ENCODE measurements at places on chromosomes 6 and 20. TPM values are rescaled to one million over a fixed set of nuclear protein-coding genes. Genes with fewer than 3 reads are reported as not detected.

DNA sequence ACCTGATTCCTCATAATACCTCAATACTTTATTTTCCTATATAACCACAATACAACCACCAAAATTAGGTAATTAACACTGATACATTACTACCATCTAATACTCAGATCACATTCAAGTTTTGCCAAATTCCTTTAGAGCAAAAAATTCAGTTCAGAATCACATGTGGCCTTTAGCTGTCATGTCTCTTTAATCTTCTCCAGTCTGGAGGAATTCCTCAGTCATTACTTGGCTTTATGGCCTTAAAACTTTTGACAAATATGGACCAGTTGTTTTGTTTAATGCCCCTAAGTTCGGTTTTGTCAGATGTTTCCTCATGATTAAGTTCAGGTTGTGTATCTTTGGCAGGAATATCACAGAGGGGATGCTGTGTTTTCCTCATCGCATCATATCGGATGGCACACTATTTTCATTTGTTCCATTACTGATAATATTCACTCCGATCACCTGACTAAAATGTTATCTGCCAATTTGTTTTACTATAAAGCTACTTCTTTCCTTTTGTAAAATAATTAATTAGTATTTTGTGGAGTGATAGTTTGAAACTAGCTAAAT, 51.2 kb upstream of the AKIRIN2 start:
- DNase-seq: no peak

DNA sequence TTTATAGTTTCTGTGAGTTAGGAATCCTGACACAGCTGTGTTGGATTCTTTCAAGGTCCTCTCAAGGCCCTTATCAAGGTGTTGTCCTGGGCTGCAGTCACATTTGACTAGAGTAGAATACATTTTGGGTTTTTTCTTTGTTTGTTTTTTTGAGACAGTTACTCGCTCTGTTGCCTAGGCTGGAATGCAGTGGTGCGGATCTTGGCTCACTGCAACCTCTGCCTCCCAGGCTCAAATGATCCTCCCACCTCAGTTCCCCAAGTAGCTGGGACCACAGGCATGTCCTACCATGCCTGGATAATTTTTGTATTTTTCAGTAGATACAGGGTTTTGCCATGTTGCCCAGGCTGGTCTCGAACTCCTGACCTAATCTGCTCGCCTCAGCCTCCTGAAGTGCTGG, 15.7 kb downstream of the NFYA start:
- DNase-seq: no peak

DNA sequence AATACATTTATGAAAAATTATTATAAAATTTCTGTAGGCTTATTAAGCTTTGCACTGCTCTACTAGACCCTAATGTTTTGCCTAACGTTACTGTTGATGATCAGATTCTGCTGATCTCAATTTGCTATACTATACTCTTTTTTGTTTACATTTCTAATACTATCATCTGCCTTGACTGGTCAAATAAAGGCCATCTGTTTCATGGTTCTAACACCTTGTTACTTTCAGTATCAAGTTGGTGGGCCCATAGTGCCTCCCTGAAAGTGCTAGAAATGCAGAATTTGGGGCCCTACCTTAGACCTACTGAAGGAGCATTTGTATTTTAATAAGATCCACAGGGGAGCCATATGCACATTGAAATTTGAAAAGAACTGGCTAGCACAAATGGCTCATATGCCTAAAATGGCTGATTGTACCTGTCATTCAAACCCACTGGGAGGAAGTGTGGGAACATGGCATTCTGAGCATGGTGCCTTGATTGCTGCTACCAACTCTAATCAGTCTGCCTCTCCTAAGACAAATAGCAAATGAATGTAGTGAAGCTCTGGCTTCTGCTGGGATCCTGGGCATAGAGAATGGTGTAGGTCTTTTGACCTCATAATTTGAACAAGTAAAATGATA, 199.1 kb upstream of the BTBD3 start:
- DNase-seq: no peak

DNA sequence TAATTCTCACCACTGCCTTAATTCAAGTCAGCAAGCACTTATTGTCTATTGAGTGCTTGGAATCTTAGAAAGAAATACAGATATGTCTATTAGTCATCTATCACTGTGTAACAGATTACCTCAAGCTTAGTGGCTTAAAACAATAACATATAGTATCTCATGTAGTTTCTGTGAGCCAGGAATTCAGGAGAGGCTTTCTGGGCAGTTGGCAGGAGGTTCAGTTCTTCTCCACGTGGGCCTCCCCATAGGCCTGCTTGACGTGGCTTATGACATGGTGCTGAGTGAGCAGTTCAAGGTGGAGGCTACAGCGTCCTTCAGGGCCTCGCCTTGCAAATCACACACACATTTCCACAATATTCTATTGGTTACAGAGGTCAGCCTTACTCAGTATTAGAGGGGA, 69.7 kb downstream of the DTD1 start:
- DNase-seq: no peak

DNA sequence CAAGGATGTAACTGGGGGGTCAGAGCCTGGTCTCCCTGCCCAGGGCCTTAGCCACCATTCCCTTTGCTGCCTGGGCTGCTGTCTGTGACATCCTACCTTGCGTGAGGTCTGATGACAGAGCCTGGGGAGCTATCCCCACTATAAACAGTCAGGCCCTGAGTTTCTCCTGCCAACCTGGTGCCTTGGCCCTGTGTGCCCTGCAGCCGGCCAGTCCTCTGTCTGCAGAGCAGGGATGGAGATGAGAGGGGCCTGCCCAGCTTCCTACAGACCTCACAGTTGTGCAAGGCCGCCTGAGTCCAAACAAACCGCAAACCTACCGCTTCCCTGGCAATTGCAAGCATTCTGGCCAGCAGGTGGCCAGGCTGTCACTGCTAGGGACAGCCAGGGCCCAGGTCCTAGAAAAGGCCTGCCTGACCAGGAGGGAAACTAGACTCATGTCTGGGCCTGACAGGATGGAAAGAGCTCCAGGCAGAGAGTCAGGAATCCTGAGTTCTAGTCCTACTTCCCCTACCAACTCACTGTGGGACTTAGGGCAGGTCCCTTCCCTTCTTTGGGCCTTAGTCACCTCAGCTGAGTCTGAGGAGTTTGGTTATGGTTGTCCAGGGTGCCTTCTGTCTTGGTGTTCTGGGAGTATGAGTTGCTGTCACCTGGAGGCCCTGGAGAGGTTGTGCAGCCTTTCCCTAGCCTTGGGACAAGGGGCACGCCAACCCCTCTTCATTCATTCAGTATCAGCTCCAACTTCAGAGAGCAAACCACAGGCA, 86.2 kb downstream of the VEGFA start:
- peak; percentile 49 for DNase-seq

- DNase-seq: no peak
These were observed 10.7 kb downstream of the ATXN1 start for GRCh38 chr6:16750566-16750965.

DNA sequence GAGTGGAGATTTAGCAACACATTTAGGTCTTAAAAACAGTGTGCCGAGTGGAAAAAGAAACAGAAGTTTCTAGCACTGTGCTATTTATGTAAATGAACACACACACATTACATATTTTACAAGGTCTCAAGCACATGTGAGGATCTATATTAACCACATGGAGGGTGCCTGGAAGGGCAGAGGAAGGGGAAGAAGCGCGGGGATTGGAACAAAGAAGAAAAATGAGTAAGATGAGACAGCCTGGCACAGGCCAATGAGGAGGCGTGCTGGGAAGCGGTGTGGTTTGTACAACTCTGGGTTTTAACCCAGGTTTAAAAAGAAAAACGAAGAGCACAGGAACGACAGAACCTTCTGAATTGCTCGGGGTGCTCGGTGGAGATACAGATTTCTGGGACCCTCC, 5.7 kb downstream of the KCNG1 start:
- no peak for DNase-seq

DNA sequence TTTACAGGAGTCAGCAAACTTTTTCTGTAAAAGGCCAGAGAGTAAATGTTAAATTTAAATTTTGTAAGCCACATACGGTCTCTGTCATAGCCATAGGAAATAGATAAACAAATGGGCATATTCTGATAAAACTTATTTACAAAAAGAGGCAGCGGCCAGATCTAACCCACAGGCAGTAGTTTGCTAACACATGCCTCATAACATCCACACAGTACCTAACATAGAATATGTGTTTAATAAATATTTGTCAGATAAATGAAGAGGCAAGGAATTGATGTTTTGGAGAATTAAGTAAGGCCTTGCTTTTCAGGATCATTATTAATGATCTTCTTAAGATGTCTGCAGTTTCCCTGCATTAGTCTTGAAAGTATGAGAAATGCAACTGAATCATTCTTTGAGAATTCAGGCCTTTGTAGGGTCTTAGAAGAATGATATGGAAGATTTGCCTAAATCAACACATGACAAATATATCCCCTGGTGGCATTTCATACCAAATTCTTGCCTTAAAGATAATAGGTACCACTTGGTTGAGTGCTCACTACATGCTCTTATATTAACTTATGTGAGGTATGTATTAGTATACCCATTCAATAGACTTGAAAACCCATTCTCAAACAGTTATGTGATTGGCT, 39.3 kb upstream of the TRAM2 start:
- DNase-seq: no peak

DNA sequence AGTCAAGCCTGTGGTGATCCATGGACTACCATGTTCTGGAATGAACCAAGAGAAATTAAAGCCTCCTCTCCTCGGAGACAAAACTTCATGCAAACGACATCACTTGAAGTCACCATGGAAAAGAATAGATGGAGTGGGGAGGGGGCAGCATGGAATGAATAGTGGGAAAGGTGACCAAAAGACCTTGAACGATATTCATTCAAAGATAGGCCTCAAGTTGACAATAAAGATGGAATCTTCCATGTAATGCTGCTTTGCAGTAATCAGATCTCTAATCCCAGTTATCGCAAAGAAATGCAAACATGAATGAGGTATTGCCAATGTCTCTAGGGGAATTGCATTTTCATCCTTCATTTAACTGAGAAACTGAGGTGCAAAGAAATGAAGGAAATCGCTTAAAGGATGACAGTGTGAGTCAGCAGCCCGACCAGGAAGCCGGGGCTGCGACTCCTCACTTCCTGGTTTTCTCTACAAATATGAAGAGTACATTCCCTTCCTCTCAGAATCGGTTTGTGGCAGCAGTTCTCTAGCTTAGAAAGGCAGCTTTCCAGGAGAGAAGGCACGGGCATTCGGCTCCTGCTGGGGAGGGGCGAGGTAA, 65.6 kb upstream of the RREB1 start:
- DNase-seq: peak; percentile 42

GRCh38 chr6:33758815-33759216, 12.1 kb upstream of the IP6K3 start:
- no peak for DNase-seq

DNA sequence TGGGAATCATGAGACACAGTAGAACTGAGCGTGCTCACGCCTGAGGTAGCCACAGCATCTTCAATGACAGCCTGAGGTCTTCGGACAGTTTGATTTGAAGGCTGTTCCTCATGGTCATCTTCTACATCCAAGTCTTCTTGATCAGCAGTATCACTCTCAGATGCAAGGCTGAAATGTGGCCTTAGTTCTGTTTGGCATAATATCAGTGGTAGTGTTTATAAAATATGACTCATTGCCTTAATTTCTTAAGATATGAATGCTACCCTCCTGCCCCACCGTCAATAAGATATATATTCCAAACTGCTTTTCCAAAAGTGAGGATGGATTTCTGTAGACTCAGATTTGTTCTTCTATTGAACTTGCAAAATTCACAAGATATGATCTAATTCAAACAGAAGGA, 17.5 kb upstream of the MAP7 start:
- DNase-seq: no peak

GRCh38 chr6:47323321-47323720, 13.6 kb upstream of the TNFRSF21 start:
- DNase-seq: no peak

GRCh38 chr6:142683714-142684141, 261.2 kb downstream of the HIVEP2 start:
- DNase-seq: peak; percentile 26

DNA sequence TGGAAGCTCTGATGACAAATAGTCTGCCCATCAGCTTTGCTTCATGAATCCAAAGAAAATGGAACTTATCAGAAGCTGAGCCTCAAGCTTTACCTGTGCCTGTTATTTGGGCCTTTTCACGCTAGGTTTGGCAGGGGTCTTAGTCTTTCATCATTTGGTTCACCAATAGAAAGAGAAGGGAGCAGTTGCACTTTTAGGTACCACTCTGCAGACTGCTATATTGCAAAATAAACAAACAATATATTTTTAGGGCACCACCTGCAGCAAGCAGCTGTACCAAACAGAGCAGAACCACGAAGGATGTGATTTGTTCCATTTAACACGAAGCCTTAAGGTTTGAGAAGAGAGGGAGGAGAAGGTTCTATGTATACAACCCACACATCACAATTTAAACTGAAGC, 291.4 kb upstream of the RNF217 start:
- DNase-seq: no peak

GRCh38 chr6:984031-984430, 291.1 kb upstream of the EXOC2 start:
- no peak for DNase-seq

DNA sequence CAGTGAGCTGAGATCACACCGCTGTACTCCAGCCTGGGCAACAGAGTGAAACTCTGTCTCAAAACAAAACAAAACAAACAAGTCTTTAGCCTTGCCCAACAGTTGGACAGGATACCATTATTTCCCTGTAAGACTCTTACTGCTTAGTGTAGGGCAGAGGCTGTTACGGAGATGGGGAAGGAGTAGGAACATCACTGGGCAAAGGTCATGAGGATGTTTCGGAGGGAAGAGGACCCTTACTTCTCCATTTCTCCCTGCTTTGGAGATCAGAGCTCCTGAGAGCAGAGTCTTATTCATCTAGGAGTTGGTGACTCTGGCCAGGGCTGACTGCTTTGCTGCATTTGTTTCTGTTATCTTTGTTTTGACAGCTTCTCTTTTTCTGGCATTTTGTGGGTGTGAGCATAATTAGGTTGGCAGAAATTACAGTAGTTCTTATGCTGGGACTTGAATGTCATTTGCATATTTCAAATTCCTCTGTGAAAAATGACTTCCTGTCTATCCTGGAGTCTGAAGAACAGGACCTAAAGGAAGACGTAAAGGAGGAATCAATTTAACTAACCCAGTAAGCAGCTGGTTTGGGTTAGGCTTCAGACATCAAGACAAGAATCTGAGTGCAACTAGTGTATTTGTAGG, 89.0 kb downstream of the CDS2 start:
- DNase-seq: no peak

GRCh38 chr20:48359692-48360341, 468.0 kb downstream of the PREX1 start:
- peak; percentile 24 for DNase-seq

Gene COL9A3
- total RNA-seq: 8.3 TPM

Gene ROS1
- total RNA-seq: not detected

Gene TDRD6
- total RNA-seq: 0.57 TPM

Gene TSBP1
- not detected for total RNA-seq

Gene CLVS2
- total RNA-seq: not detected

Gene GGTLC1
- total RNA-seq: 0.43 TPM

Gene SPATS1
- not detected for total RNA-seq

Gene BEND3
- 3.8 TPM for total RNA-seq

Gene PNPLA1
- not detected for total RNA-seq

Gene RIN2
- 39.0 TPM for total RNA-seq

Gene RPS18
- 2,442 TPM for total RNA-seq

Gene TFAP2C
- 34.8 TPM for total RNA-seq

Gene FHL5
- not detected for total RNA-seq

Gene EPHA7
- total RNA-seq: 0.57 TPM

Gene TEAD3
- 40.1 TPM for total RNA-seq

Data from PC-9 (cell line).